ENCODE measurements at places on chromosomes 7 and 10. TPM values are rescaled to one million over a fixed set of nuclear protein-coding genes. Genes with fewer than 3 reads are reported as not detected.

KIAA1549 gene
- polyA plus RNA-seq: 0.10 TPM

NXPH1 gene
- not detected for polyA plus RNA-seq

OR2A7 gene
- 0.09 TPM for polyA plus RNA-seq

PGAM2 gene
- 1.6 TPM for polyA plus RNA-seq

TEX47 gene
- not detected for polyA plus RNA-seq

CREM gene
- 47.2 TPM for polyA plus RNA-seq

TCAF2 gene
- polyA plus RNA-seq: 1.0 TPM

MYOF gene
- 3.0 TPM for polyA plus RNA-seq

DNA sequence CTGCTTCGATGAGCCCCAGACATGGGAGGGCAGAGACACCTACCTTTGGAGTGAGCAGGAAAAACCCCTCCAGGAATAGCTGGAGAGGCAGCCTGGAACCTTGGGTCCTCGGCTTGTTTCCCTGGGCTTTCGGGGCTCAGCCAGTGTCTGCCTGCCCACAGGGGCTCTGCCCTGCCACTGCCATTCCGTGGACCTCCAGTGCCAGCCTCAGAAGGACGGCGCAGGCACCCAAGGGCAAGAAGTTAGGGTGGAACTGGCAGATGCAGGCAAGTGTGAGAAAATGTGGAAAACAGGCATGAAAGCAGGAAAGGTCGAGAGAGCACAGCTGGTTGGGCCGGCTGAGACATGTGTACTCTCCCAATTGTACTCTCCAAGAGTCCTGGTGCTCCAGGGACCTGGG is 281.5 kb downstream of the GRID1 start:
- DNase-seq: peak; percentile 66

DNA sequence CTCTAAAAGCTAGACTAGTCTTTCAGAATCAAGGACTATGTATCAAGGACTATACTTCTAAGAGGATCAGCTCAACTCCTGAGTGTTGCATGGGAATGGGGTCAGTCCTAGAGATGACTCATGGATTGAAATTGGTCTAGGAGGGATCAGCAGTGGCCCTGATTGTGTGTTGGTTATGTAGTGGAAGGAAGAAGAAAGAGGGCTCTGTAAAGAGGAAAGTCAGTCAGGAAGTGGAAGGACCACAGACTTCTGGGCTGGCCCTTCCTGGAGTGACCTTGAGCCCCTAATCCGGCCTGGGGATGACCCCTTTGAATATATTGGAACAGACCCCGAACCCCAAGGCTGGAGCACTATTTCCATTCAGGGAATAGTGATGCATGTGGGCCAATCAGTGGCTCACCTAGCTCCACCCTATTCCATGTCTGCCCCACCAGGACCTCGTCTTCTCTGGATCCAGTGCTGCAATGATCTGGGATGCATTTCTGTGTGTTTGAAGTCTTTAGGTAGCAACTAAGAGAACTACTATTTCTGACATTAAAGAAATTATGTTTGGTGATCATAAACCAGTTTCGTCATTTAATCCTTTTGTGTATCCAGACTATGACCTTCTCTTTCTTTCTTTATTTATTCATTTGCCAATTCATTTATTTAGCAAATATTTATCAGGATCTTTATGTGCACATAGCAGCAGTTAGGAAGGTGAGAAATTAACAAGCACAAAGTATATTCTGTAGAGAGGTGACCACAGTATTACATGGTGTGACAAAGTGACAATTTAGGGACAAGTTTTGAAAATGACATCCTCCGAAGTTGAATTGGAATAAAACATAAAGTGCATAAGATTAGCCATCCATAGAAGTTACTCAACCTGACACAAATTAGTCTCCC is 48.6 kb upstream of the KIF5B start:
- no peak for DNase-seq

- DNase-seq: no peak
Measured at GRCh38 chr10:88111294-88111693, 247.9 kb downstream of the PTEN start.

DNA sequence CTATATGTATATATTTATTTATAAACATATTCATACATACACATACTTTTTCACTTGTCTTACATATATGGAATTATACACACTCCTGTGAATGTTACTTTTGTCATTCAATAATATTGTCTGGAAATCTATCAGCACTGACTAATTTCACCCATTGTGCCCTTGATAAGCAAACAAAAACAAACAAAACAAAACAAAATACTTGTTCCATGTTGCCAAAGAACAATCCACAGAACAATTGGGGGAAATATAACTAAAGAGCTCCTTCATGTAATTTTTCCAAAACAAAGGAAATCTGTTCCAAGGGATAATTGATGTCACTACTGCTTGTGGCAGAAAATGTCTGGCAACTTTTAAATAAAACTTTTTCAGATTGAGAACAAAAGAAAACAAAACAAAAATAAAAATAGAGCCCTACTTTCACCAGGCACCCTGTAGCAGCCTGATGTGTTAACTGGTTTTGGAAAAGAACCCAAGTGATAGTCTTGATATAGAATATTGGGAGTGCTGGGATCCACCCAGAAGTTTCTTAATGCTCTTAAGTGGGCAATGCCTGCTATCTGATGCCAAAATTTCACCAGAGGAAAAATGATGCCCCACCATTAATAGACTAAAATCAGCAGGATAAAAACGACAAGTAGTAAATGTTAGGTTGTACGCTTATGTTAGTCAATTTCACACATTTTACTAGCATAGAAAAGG is 34.0 kb upstream of the CCDC7 start:
- no peak for DNase-seq

DNA sequence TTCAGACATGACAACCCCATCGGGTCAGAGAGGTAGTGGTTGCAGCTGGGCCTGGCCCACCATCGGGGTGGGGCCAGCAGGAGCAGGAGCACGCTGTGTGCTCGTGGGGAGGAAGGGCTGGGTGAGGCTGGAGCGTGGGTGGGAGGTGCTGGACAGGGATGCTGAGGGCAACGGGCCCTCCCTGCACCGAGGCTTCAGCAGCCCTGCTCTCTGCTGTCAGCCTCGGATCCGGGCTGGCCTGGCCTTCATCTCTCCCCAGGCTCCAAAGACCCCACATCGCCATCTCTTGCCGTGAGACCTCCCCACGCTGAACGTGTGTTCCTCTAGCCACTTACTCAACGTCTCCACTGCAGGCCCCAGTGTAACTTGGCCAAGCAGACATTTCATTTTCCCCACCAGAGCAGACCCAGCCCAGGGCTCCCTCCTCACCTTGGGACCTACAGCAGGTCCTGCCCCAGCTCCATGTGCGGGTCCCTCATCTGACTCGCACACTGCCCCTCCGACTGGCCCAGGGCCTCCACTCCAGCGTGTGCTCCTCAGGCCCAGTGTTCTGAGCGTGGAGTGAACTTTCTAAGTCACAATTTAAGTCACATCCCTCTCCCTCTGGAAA is 462.4 kb downstream of the DNAJB6 start:
- DNase-seq: peak; percentile 47

GRCh38 chr7:70271617-70272081 is 673.4 kb downstream of the AUTS2 start:
- no peak for DNase-seq

- DNase-seq: no peak
Measured at GRCh38 chr7:138833596-138833995, 35.6 kb upstream of the ATP6V0A4 start.

DNA sequence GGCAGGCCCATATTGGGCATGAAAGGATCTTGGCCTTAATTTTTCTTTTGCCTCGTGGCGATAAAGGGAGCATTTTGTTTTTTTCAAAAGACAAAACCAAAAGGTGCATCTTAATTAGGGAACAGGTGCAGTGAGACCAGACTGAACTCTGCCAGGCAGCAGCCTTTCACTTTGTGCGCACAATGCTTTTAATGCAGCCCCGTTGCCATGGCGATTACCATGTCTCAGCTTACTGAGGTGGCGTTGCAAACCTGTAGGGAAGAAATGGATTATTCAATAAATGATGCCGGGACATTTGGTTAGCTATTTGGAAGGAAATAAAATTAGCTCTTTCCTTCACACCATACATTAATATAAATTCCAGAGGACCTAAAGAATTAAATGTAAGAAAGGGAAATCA is 61.9 kb downstream of the MYL10 start:
- no peak for DNase-seq

GRCh38 chr7:12004581-12004980 is 172.6 kb upstream of the THSD7A start:
- DNase-seq: no peak

DNA sequence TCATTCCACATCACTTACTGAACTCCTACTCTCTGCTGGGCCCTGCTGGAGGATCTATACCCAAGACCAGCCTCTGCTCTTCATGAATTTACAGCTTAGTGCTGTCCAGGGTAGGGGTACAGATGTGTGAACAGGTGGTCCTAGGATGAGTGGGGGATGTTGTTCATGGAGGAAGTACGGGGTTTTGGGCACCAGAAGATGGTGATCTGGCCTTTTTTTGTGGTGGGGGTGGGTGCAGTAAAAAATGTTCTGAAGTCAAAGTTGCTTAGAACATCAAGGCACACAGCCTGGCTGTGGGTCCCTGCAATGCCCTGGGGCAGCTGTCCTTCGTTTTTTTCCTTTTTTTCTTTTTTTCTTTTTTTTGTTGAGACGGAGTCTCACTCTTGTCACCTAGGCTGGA is 34.2 kb upstream of the GNA12 start:
- DNase-seq: no peak
